Pericardium fibroblast (primary cell): ENCODE measurements at places on chromosomes 7 and 10. TPM values are rescaled to one million over a fixed set of nuclear protein-coding genes. Genes with fewer than 3 reads are reported as not detected.

Gene SLC12A9
- total RNA-seq: 21.1 and 25.7 TPM in 2 replicates

Gene PRKCQ
- total RNA-seq: 0.09 and 0.12 TPM in 2 replicates

Gene AVL9
- total RNA-seq: 12.6 and 19.7 TPM in 2 replicates

Gene SPDYE1
- not detected in 2 replicates for total RNA-seq

Gene AHCYL2
- 4.5 and 15.1 TPM in 2 replicates for total RNA-seq

Gene CREB5
- 1.0 and 2.2 TPM in 2 replicates for total RNA-seq

Gene INHBA
- total RNA-seq: 2.6 and 12.3 TPM in 2 replicates

Gene HOXA2
- total RNA-seq: 6.4 TPM in 1 of 2 replicates, not detected in the other

Gene EN2
- under 0.01 TPM in 1 of 2 replicates, not detected in the other for total RNA-seq

Gene ATG9B
- total RNA-seq: 0.12 TPM in 1 of 2 replicates, not detected in the other

Gene WEE2
- not detected in 2 replicates for total RNA-seq

Gene ZNF273
- total RNA-seq: 1.4 and 2.1 TPM in 2 replicates

Gene POR
- total RNA-seq: 78.5 and 89.2 TPM in 2 replicates

Gene RTKN2
- not detected in 2 replicates for total RNA-seq

Gene HOXA1
- total RNA-seq: 0.23 and 3.3 TPM in 2 replicates

Gene AKR1C4
- total RNA-seq: not detected in 2 replicates

Gene CHCHD1
- 31.2 and 32.2 TPM in 2 replicates for total RNA-seq

Gene PTN
- total RNA-seq: 7.4 and 9.5 TPM in 2 replicates

Gene CFAP58
- total RNA-seq: 0.23 and 0.26 TPM in 2 replicates

Gene FBXL13
- 0.93 and 3.0 TPM in 2 replicates for total RNA-seq

Gene SH2D4B
- not detected in 2 replicates for total RNA-seq

Gene STEAP2
- 2.9 and 6.4 TPM in 2 replicates for total RNA-seq

Gene THNSL1
- total RNA-seq: 1.9 and 2.6 TPM in 2 replicates

Gene USP6NL
- total RNA-seq: 6.1 and 10.2 TPM in 2 replicates

Gene ST8SIA6
- 1.6 TPM in 1 of 2 replicates, not detected in the other for total RNA-seq

Gene MYOF
- total RNA-seq: 119 and 148 TPM in 2 replicates

Gene SLC26A5
- total RNA-seq: not detected in 2 replicates

Gene VAX1
- not detected in 2 replicates for total RNA-seq

Gene ADRB1
- not detected in 2 replicates for total RNA-seq

Gene HOXA6
- 0.26 and 0.35 TPM in 2 replicates for total RNA-seq

Gene SPAG6
- not detected in 2 replicates for total RNA-seq

Gene ACTA2
- total RNA-seq: 181 and 1,821 TPM in 2 replicates

Gene LRRD1
- total RNA-seq: not detected in 2 replicates

Gene ZNF3
- total RNA-seq: 12.5 and 12.9 TPM in 2 replicates

Gene BEND7
- total RNA-seq: 0.43 and 1.6 TPM in 2 replicates

Gene SMC3
- 15.7 and 17.3 TPM in 2 replicates for total RNA-seq

Gene CABCOCO1
- total RNA-seq: 0.23 and 2.0 TPM in 2 replicates

Gene TUBAL3
- total RNA-seq: not detected in 2 replicates

Gene ADIRF
- 1.1 and 6.7 TPM in 2 replicates for total RNA-seq

Gene ANKRD30A
- total RNA-seq: not detected in 2 replicates
